ENCODE measurements at places on chromosomes 7 and 10.

DNA sequence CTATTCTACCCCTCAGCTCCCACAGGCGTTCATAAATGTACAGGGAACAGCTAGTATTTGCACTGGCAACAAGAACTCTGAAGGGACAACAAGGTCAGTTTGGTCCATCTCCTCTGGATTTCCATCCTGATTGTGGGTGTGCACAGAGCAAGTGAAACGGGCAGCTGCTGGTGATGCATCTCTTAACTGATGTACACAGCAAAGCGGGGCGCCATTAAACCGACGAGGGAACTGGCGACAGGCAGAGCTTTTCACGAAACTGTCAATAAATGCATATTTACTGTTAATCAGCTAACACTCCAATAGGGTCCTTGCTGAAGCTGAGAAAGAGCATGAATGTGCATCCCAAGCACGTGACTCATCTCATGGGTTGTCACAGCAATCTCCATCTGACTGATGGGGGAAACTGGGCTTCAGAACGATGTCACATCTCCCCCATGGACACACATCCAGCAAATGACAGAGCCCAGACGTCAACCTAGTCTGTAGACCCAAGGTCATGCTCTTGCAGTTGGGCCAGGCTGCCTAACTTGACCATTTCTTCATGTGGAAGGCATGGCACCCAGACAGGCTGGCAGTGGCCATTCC lies 54.2 kb downstream of the FAM53B start:
- DNase-seq: no peak

DNA sequence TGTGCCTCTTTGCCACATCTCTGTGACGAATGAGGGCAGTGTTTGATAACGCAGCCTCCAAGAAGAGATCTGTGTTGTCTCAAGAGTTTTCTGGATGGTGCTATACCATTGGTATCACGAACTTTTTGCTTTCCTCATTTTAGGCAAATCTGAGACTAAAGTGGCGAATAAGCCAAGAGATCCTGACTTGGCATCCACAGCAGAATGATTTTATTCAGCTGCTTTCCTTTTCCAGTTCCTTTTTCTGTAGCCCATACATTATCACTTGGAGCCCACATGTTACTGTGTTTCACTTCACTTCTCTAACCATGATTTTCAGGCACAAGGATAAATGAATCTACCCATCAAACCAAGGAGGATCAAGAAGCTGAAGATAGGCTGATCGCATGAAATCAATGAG lies 177.9 kb upstream of the PTN start:
- no peak for DNase-seq

DNA sequence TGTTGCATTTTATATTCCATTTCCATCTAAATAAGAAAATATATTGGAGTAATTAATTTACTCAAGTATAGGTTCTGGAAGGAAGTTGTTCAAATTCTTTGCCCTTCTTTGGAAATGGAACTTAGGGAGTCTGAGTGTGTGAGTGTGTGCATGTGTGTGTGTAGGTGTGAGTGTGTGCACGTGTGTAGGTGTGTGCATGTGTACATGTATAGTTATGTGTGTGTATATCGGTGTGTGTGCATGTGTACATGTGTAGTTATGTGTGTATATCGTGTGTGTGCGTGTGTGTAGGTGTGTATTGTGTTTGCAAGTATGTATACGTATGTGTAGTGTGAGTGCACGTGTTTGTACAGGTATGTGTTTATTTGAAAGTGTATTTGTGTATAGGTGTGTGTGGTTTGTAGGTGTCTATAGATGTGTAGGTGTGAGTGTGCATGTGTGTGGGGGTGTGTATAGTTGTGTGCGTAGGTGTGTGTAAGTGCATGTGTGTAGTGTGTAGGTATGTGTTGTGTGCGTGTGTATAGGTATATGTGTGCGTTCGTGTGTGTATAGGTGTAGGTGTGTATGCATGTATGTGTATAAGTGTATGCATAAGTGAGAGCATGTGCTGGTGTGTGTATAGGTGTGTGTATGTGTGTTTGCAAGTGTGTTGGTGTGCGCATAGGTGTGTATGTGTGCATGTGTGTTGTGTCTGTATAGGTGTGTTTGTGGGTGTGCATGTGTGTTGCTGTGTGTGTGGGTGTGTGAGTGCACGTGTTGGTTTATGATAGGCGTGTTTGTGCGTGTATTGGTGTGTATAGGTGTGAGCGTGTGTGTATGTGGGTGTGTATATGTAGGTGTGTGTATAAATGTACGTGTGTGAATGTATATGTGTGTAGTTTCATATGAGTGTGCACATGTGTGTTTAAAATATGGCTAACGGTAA lies 266.2 kb downstream of the CAMK1D start:
- DNase-seq: no peak

GRCh38 chr10:83538047-83538446 lies 601.3 kb upstream of the GHITM start:
- DNase-seq: no peak

GRCh38 chr10:48199580-48200377 lies 74.7 kb downstream of the FRMPD2 start:
- no peak for DNase-seq

- no peak for DNase-seq
These were observed 27.4 kb upstream of the GOLGA7B start for GRCh38 chr10:97822261-97822687.

DNA sequence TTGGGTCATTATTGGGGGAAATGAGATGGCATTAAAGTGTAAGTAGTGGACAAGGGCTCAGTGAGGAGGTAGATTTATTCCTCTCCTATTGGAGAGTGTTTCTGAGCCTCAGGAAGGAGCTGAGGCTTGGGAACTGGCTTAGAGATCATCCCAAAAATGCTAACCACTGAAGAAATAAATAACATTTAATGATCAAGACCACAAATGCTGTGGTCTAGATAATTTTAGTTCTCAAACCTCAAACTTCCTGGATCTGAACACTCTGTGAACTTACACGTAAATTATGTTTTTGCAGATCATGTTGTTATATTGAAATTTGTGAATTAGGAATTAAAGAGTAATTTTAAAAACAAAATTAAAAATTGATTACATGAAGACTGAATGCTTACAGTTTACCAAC lies 27.3 kb downstream of the MDFIC start:
- no peak for DNase-seq

- DNase-seq: no peak
These were observed 276.1 kb downstream of the ELFN1 start for GRCh38 chr7:1946025-1946772.

- DNase-seq: no peak
These were observed 209.6 kb upstream of the VWC2 start for GRCh38 chr7:49563693-49564378.
